ENCODE measurements at places on chromosomes 1 and 21. TPM values are rescaled to one million over a fixed set of nuclear protein-coding genes. Genes with fewer than 3 reads are reported as not detected.

PODN gene
- 54.8 TPM for total RNA-seq

KRTAP21-3 gene
- total RNA-seq: not detected

SLC30A7 gene
- total RNA-seq: 75.2 TPM

PRRX1 gene
- 179 TPM for total RNA-seq

THEM5 gene
- not detected for total RNA-seq

ZNF678 gene
- 1.7 TPM for total RNA-seq

CYP4A22 gene
- total RNA-seq: not detected

SV2A gene
- total RNA-seq: 0.51 TPM

CFHR2 gene
- not detected for total RNA-seq

MPL gene
- total RNA-seq: not detected

GRCh38 chr1:16243936-16244649 lies 7.1 kb upstream of the CPLANE2 start:
- no peak overlapping the region for H3K27ac ChIP-seq
- peak; percentile 89 for DNase-seq
- peaks cover 3% of the 10 kb centered on the region for H3K36me3 ChIP-seq
- H3K4me3 ChIP-seq: no peak overlapping the region
- H3K27me3 ChIP-seq: no peaks in the 10 kb centered on the region

DNA sequence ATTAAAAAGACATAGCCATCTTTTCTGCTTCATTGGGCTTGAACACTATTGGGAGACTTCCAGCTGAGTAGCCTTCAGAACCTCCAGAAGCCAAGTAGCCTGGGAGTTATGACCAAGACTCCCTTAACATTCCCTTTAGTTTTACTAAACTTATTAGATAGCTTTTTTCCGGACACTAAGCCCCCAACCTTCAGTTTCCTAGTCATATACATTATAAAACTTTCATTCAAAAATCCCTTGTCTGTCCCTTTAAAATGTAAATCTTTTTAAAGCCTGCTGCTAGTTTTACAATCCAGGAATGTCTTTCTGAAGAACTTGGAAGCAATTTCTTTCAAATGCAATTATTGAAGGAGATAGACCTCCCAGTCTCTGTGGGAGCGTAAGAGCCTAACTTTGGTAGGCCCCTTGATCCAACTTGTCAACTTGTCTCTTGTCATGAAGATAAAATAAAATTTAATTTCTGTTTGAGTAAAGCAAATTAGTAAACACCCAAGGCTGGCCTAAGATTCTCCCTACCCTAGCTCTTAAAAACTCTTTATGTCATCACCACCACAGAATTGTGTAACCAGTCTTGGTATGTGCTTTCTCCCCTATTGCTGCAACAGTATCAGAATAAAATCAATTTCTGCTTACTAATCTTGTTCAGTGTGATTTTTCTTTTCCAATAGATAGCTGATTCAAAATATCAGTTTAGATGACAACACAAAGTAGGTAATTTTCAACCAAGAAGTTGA lies 796.2 kb downstream of the PLA2G4A start:
- H3K27ac ChIP-seq: no peak overlapping the region
- no peaks in the 10 kb centered on the region for H3K36me3 ChIP-seq
- H3K4me3 ChIP-seq: no peak overlapping the region
- peaks cover 3% of the 10 kb centered on the region for H3K4me1 ChIP-seq

GRCh38 chr1:172900376-172900997 lies 150.3 kb downstream of the TNFSF18 start:
- no peaks in the 10 kb centered on the region for H3K27me3 ChIP-seq
- no peak overlapping the region for H3K4me3 ChIP-seq
- no peak overlapping the region for H3K27ac ChIP-seq
- H3K36me3 ChIP-seq: no peaks in the 10 kb centered on the region
- peaks cover 65% of the 10 kb centered on the region for H3K4me1 ChIP-seq
- DNase-seq: no peak

- H3K4me3 ChIP-seq: no peak overlapping the region
- H3K27me3 ChIP-seq: no peaks in the 10 kb centered on the region
- no peaks in the 10 kb centered on the region for H3K36me3 ChIP-seq
- peak; percentile 89 for DNase-seq
These were observed 14.6 kb downstream of the ARHGEF10L start for GRCh38 chr1:17553975-17554700.

GRCh38 chr1:162018418-162018817 lies 5.3 kb downstream of the OLFML2B start:
- no peak overlapping the region for H3K4me3 ChIP-seq
- peaks cover 5% of the 10 kb centered on the region for H3K27me3 ChIP-seq
- H3K36me3 ChIP-seq: no peaks in the 10 kb centered on the region

- peak overlapping the region; percentile 97 for H3K27ac ChIP-seq
- peak; percentile 94 for DNase-seq
- H3K4me1 ChIP-seq: peaks cover 35% of the 10 kb centered on the region
- no peaks in the 10 kb centered on the region for H3K27me3 ChIP-seq
These were observed 41.7 kb upstream of the ZNF326 start for GRCh38 chr1:89953131-89953626.

DNA sequence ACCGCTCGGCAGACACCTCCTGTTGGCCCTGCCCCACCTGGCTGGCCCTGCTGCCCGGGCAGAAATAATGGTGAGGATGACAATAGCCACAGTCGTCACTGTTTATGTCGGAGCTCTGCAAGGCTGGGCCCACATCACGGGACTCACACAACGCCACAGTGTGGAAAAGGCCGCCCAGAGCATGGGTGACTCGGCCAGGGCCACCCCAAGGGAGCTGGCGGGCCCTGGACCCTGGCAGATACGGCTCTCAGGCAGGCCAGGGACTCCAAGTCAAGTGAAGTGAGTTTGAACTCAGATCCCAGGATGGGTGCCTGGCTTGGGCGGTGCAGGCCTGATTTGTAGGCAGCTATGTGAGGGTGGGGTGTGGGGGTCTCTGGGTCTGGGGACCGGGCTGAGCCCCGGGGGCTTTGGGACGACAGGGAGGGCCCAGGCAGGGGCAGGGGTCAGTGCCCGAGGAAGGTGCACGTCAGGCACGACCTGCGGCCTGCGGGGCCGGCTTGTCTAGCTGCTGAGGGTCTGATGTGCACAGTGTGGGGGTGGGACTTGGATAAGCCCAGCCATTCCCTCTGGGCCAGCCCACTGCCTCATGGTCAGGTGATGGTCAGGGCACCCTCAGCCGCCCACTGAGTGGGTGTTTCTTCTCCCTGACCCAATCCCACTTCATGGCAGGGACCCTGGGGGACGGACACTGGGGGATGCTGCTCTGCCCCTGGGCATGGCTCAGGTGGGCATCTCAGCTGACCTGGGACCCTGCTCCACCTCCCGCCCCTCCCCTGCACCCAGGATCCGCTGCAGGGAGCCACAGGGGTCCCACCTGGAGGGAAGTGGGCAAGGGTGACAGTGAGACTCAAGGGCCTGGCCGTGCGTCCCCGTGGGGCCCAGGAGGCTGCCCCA lies 1.0 kb downstream of the RNF223 start:
- no peaks in the 10 kb centered on the region for H3K36me3 ChIP-seq
- DNase-seq: no peak
- H3K4me3 ChIP-seq: no peak overlapping the region
- H3K27ac ChIP-seq: no peak overlapping the region

- H3K36me3 ChIP-seq: no peaks in the 10 kb centered on the region
- H3K27me3 ChIP-seq: no peaks in the 10 kb centered on the region
- no peak for DNase-seq
- H3K4me3 ChIP-seq: no peak overlapping the region
- H3K4me1 ChIP-seq: no peaks in the 10 kb centered on the region
These were observed 150.3 kb downstream of the TIAM1 start for GRCh38 chr21:31193761-31194160.

DNA sequence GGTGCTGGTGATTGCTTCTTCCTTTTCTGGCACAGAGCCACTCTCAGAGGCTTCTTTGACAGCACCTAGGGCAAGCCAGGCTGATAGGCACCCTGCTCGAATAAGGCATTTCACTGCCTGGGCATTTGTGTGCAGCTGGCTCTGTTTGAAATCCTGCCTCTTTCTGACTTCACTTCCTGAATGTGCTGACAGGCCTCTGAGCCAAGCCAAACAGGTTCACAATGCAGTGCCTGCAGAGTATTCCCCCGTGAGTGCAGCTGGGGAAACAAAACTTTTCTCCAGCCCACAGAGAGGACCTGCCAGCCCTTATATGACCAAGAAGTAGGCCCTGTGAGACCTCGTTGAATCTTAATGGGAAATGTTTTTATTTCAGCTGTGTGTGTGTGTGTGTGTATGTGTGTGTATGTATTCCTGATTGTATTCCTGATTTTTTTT lies 10.4 kb downstream of the JUN start:
- H3K4me3 ChIP-seq: no peak overlapping the region
- H3K27ac ChIP-seq: no peak overlapping the region
- DNase-seq: peak; percentile 52
- no peaks in the 10 kb centered on the region for H3K27me3 ChIP-seq

- H3K4me3 ChIP-seq: no peak overlapping the region
- no peaks in the 10 kb centered on the region for H3K27me3 ChIP-seq
- peak; percentile 67 for DNase-seq
- H3K36me3 ChIP-seq: no peaks in the 10 kb centered on the region
- peaks cover 28% of the 10 kb centered on the region for H3K4me1 ChIP-seq
These were observed 4.1 kb upstream of the SLC2A1 start for GRCh38 chr1:42962641-42963377.

DNA sequence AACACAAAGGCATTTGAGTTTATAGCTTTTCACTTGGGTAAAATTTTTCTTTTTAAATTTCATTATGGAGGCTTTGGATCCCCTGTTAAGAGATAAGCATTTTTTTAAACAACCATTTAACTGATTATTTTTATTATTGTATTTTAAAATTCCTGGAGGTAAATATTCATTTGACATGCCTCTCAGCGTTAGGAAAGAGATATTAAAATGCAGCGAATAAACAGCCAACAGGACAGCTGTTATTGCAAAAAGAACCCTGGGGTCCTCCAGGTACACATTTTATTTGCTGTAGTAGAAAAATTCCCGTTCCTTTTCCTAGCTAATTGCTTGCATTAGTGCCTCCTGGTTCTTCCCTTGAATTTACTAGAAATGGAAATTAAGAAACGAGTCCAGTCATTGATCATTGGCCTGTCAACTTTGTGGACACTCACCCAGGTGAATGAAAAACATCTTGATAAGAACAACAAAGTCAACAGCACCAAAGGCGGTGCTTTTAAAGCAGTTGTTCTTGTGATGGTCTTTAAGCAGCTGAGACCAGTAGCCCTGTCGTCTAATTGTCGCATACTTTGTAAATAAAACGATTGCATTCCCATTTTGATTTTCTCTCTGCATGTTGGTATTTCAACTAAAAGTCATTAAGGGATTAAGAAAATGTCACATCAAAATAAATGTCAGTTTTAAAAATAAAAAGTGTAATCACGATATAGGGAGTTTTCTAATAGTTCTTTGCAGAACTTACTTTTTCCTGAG lies 282.4 kb downstream of the GRIK1 start:
- H3K27ac ChIP-seq: no peak overlapping the region
- H3K27me3 ChIP-seq: no peaks in the 10 kb centered on the region
- peaks cover 10% of the 10 kb centered on the region for H3K4me1 ChIP-seq
- H3K4me3 ChIP-seq: no peak overlapping the region
- no peaks in the 10 kb centered on the region for H3K36me3 ChIP-seq

DNA sequence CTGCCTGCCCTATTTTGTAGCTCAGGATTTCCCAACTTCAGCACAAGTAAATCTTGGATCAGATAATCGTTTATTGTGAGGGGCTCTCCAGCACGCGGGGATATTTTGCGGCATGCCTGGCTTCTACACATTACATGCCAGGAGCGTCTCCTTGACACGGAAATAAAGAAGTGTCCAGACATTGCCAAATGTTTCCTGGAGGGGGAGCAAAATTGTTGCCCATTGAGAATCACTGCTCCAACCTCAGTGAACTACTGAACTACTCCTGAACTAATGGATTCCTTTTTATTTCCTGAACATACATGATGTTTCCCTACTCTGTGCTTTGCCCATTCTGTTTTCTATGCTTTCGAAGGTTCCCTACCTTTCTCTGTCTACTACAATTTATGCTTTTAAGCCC lies 1359.1 kb upstream of the ADGRL2 start:
- H3K4me3 ChIP-seq: no peak overlapping the region
- H3K36me3 ChIP-seq: no peaks in the 10 kb centered on the region
- H3K27me3 ChIP-seq: no peaks in the 10 kb centered on the region
- H3K4me1 ChIP-seq: no peaks in the 10 kb centered on the region

DNA sequence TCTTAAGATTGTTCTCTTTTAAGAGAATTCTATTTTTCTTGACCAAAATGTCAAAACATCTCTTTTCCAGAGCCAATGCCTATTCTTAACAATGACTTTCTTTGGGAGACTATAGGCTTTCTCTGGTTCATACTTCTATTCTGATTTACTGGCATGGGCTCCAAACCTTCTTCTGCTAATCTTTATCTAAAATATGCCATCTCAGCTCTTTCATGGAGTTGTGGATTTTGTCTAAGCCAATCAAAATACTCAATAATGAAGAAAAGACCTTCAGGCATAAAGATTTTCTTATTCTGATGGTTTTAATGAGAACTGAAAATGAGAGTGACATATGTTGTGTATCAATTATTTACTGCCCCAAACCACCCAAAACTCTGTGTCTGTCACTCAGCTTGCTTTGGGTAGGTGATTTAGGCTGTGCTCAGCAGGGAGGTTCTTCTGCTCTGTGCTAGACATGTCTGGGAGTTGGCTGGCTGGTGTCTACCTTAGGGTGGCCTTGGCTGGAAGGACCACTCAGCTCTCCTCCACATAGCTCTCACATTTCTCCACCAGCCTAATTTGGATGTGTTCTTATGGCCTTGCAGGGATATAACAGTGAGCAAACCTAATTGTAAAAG lies 270.8 kb downstream of the PRDM2 start:
- H3K27me3 ChIP-seq: no peaks in the 10 kb centered on the region
- H3K27ac ChIP-seq: no peak overlapping the region
- H3K36me3 ChIP-seq: no peaks in the 10 kb centered on the region
- H3K4me3 ChIP-seq: no peak overlapping the region
- H3K4me1 ChIP-seq: no peaks in the 10 kb centered on the region

- H3K4me1 ChIP-seq: peaks cover 38% of the 10 kb centered on the region
- no peaks in the 10 kb centered on the region for H3K27me3 ChIP-seq
- DNase-seq: peak; percentile 39
- no peaks in the 10 kb centered on the region for H3K36me3 ChIP-seq
These were observed 46.7 kb upstream of the OSBPL9 start for GRCh38 chr1:51570063-51570710.

- H3K4me1 ChIP-seq: no peaks in the 10 kb centered on the region
- peak; percentile 48 for DNase-seq
These were observed 59.8 kb downstream of the CRB1 start for GRCh38 chr1:197327776-197328364.

All from GM23248 (cell line).